ENCODE measurements at places on chromosomes 7 and 10. TPM values are rescaled to one million over a fixed set of nuclear protein-coding genes. Genes with fewer than 3 reads are reported as not detected.

Gene PILRB
- 96.4 TPM for total RNA-seq

Gene PROSER2
- total RNA-seq = 1.2 TPM

Gene ADAM22
- total RNA-seq = 4.6 TPM

Gene ALOX5
- 14.2 TPM for total RNA-seq

Gene RNF148
- total RNA-seq = not detected

Gene COL28A1
- total RNA-seq = not detected

Gene CDHR3
- 5.1 TPM for total RNA-seq

- H3K27me3 ChIP-seq = no peaks in the 10 kb centered on the region
- no peak for DNase-seq
- no peaks in the 10 kb centered on the region for H3K4me1 ChIP-seq
- H3K36me3 ChIP-seq = peaks cover 6% of the 10 kb centered on the region
- no peak overlapping the region for H3K4me3 ChIP-seq
- no peak overlapping the region for H3K27ac ChIP-seq
These were observed 6.4 kb downstream of the CLDN12 start for GRCh38 chr7:90409667-90410066.

DNA sequence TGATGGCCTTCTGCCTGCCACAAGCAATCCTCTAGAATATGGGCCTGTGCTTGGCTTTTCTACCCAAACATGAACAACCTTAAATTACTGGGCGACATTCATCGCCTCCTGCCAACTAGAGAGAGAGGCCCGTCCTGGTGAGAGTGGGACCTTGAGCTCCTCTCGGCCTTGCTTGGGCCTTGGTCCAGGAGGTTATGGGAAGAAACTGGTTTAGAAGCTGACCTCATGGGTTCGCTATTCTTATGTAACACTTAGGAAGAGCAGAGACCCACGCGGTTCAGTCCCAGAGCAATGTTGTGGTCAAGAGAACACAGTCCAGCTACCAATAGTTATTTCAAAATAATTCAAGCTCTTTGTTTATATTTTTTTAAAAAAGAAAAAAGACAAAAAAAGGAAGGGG lies 176.3 kb upstream of the ZNF32 start:
- H3K36me3 ChIP-seq = no peaks in the 10 kb centered on the region
- H3K4me1 ChIP-seq = peaks cover 15% of the 10 kb centered on the region
- no peak overlapping the region for H3K27ac ChIP-seq
- no peak overlapping the region for H3K4me3 ChIP-seq
- peaks cover 7% of the 10 kb centered on the region for H3K27me3 ChIP-seq

- H3K4me1 ChIP-seq = peaks cover 31% of the 10 kb centered on the region
- peaks cover 6% of the 10 kb centered on the region for H3K27me3 ChIP-seq
- no peak for DNase-seq
- H3K4me3 ChIP-seq = no peak overlapping the region
- H3K36me3 ChIP-seq = no peaks in the 10 kb centered on the region
- H3K27ac ChIP-seq = no peak overlapping the region
These were observed 292.3 kb upstream of the PITRM1 start for GRCh38 chr10:3464760-3465405.

- DNase-seq = no peak
- H3K4me3 ChIP-seq = no peak overlapping the region
- peaks cover 5% of the 10 kb centered on the region for H3K4me1 ChIP-seq
- no peak overlapping the region for H3K27ac ChIP-seq
These were observed 302.1 kb downstream of the ADK start for GRCh38 chr10:74453169-74453568.

- H3K27ac ChIP-seq = no peak overlapping the region
- H3K36me3 ChIP-seq = no peaks in the 10 kb centered on the region
- no peaks in the 10 kb centered on the region for H3K27me3 ChIP-seq
- no peaks in the 10 kb centered on the region for H3K4me1 ChIP-seq
- no peak for DNase-seq
These were observed 61.5 kb downstream of the ITGA8 start for GRCh38 chr10:15658069-15658702.

- H3K27ac ChIP-seq = no peak overlapping the region
These were observed 43.4 kb downstream of the MYOF start for GRCh38 chr10:93438613-93439253.

DNA sequence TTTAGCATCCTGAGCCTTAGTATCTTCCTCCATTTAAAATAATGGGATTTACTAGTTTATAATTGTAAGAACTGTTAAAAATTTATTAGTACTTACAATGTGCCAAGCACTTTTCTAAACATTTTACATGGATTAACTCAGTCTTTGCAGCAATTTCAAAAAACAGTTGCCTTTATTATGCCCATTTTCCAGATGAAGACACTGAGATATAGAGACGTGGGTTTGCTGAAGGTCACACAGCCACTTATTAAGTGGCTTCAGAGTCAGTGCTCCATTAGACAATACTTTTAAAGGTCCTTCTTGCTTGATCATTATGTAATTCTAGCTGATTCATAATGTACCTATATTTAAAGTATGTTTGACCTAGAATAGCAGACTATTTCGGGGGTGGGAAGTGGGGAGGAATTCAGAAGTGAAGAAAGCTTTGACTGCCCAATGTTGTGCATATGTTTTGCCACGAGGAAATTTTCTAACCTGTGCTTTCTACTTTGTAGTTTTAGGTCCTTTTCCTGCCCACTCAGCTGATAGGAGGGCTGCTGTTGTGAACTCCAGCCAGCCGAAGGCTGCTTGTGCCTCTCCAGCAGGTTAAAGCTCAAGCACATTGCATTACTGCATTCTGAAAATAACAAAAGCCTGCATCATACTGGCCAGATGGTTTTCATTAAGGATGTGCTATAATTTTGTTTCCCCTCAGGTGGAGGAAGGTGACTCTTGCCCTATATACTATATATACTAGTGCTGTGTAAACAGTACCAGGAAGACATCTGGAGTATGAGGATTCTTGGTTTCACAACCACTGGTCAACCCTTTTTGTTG lies 4.3 kb downstream of the PLEKHA8 start:
- H3K27ac ChIP-seq = no peak overlapping the region
- H3K36me3 ChIP-seq = no peaks in the 10 kb centered on the region
- no peak for DNase-seq
- H3K4me1 ChIP-seq = peaks cover 7% of the 10 kb centered on the region
- no peak overlapping the region for H3K4me3 ChIP-seq

DNA sequence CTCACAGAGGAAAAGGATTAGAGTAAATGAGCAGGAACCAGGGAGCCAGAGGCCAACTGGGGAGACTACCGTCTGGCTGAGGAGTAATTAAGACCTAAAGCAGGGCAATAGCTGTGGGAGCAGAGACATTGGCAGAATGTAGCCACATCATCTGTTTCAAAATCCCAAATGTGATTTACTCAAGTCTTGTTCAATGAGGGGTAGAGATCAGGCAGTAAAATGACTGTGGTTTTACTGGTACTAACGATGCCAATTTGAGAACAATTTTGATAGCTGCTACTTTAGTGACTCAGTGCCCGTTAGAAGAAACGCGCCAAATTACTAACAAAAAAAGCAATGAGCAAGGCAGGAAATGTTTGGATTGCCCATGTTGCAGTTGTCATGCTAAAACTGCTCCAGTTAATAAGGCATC lies 12.7 kb upstream of the MIOS start:
- peaks cover 2% of the 10 kb centered on the region for H3K4me1 ChIP-seq
- peaks cover 2% of the 10 kb centered on the region for H3K36me3 ChIP-seq

DNA sequence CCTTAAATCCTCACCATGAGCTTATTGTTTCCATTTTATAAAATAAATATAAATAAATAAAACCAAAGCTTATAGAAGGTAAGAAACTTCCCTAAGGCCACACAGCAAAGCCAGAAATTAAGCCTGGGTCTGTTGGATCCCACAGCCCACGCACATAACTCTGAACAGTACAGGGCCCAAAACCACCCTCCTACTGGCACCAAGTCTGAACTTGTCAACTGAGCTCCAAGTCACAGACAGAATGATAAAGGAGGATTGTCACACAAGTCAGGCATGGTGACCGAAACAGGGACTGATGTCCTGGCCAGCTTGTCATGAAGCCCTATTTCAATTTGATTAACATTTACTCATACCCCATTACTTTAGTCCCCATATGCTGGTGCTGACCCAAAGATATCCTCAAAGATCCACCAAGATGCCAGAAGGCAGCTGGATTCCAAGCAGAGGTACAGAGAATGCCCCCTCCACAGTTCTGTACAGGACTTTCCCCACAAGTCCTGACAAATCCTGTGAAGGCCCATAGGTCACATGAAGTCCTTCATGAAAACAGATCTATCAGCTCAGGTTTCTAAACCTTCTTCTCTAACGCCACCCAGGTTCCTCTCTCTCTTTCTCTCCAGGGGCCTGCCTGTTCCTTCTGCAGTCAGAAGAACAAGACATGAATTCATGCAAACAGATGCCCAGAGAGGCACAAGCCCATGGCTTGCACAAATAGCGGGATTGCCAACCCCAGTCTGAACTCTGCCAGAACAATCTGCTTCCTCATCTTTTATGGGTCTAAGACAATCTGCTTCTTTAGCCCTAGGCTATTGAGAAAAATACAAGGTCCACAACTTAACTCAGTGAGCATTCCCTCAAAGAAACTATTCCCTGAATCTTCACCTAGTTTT lies 60.9 kb downstream of the GLI3 start:
- H3K4me3 ChIP-seq = no peak overlapping the region
- H3K27me3 ChIP-seq = peaks cover under 1% of the 10 kb centered on the region
- no peak overlapping the region for H3K27ac ChIP-seq
- H3K4me1 ChIP-seq = no peaks in the 10 kb centered on the region
- no peaks in the 10 kb centered on the region for H3K36me3 ChIP-seq

GRCh38 chr7:249989-250388 lies 40.0 kb upstream of the FOXL3 start:
- no peaks in the 10 kb centered on the region for H3K4me1 ChIP-seq
- DNase-seq = no peak
- H3K4me3 ChIP-seq = no peak overlapping the region
- no peak overlapping the region for H3K27ac ChIP-seq

DNA sequence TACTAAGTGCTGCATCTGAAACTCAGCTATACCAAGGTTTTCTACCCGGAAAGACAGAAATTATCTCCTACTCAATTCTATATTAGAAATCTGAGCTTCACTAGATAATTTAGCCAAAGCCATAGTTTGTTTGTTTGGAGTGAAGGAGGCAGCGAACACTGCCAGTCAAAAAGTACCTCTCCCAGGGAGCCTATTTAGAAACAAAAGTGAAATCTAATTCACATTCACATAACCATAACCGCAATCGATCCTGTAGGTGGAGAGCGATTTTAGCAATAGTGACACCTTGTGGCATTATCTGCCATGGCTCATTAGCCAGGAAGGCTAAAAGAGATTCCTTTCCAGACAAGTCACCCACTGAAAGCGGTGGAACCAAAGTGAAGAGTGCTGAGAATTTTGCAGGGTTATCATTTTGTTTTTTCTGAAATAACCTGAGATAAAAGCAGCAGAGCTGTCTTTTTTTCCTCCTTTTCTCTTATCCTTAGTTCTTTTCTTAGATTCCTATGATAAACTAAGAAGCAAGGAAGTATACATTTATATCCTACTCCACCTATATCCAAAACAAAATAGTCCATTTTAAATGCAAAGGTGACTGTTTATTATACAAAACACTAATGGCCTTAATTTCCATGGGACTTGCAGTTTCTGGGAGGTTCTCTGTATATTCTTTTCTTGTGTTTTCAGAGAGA lies 83.7 kb upstream of the BET1 start:
- peak overlapping the region; percentile 74 for H3K4me3 ChIP-seq
- peaks cover 18% of the 10 kb centered on the region for H3K27me3 ChIP-seq
- peak overlapping the region; percentile 71 for H3K27ac ChIP-seq
- no peak for DNase-seq
- no peaks in the 10 kb centered on the region for H3K36me3 ChIP-seq

DNA sequence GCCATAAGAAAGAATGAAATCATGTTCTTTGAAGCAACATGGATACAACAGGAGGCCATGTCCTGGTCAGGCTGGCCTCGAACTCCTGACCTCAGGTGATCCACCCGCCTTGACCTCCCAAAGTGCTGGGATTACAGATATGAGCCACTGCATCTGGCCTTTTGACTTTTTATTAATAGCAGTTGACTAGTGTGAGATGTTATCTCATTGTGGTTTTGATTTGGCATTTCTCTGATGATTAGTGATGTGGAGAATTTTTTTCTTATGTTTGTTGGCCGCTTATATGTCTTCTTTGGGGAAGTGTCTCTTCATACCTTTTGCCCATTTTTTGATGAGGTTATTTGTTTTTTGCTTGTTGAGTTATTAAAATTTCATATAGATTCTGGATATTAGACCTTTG lies 400.9 kb downstream of the SUGCT start:
- H3K4me3 ChIP-seq = no peak overlapping the region
- no peaks in the 10 kb centered on the region for H3K4me1 ChIP-seq
- no peak overlapping the region for H3K27ac ChIP-seq
- no peaks in the 10 kb centered on the region for H3K36me3 ChIP-seq
- no peak for DNase-seq

DNA sequence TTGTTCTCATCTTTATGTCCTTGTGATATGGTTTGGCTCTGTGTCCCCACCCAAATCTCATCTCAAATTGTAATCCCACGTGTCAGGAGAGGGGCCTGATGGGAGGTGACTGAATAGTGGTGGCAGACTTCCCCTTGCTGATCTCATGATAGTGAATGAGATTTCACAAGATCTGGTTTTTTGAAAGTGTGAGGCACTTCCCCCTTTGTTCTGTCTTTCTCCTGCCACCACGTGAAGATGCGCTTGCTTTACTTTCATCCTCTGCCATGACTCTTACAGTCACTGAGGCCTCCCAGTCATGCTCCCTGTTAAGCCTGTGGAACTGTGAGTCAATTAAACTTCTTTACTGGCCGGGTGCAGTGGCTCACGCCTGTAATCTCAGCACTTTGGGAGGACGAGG lies 161.0 kb downstream of the HERPUD2 start:
- H3K27me3 ChIP-seq = peaks cover 18% of the 10 kb centered on the region
- H3K4me1 ChIP-seq = peaks cover 3% of the 10 kb centered on the region
- no peak for DNase-seq
- H3K27ac ChIP-seq = no peak overlapping the region

- H3K36me3 ChIP-seq = peaks cover 14% of the 10 kb centered on the region
- no peak for DNase-seq
- H3K4me3 ChIP-seq = peak overlapping the region; percentile 99
- H3K27ac ChIP-seq = peak overlapping the region; percentile 99
- H3K27me3 ChIP-seq = no peaks in the 10 kb centered on the region
These were observed 1.4 kb upstream of the LRRC61 start for GRCh38 chr7:150321788-150322113.

DNA sequence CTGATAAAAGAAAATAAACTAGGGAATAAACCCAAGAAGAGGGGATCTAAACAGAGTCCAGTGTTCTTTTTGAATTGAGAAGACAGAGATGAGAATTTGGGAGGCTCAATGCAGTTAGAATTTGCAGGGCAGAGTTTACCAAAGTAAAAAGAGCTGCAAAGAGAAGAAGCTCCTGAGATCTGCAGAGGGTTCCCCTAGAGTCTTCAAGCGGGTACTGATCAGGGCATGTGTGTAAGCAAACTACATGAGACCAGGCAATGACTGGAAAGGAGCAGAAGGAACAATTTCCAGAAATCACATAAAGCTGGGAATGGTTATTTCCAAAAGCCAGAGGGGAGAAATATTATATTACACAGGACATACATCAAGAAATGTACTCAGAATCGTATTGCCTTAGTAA lies 58.1 kb upstream of the TES start:
- peaks cover 16% of the 10 kb centered on the region for H3K27me3 ChIP-seq
- no peak overlapping the region for H3K4me3 ChIP-seq
- DNase-seq = no peak
- no peak overlapping the region for H3K27ac ChIP-seq
